ENCODE measurements at places on chromosomes 4 and X. TPM values are rescaled to one million over a fixed set of nuclear protein-coding genes. Genes with fewer than 3 reads are reported as not detected.

Gene H2AZ1
- 867 TPM for polyA plus RNA-seq

GRCh38 chrX:129750971-129751370 is 12.2 kb downstream of the XPNPEP2 start:
- no peak for DNase-seq

DNA sequence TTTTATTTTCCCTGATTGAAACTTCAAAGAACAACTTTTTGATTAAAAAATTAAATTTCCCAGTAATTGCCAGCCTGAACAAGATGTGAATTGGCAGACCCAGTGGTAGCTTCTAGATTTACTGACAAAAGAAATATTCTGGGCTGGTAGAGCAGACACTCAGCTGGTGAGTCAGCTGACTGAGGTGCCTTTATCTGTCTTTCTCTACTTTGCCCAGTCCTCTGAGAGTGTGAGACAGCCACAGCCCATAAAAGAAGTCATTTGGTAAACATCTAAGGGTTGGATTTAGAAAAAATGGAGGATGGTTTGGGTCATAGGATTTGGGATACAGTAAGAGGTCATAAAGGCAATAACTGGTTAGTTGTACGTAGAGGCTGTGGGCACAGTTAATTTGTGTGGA is 54.5 kb downstream of the CCSER1 start:
- DNase-seq, result no peak

DNA sequence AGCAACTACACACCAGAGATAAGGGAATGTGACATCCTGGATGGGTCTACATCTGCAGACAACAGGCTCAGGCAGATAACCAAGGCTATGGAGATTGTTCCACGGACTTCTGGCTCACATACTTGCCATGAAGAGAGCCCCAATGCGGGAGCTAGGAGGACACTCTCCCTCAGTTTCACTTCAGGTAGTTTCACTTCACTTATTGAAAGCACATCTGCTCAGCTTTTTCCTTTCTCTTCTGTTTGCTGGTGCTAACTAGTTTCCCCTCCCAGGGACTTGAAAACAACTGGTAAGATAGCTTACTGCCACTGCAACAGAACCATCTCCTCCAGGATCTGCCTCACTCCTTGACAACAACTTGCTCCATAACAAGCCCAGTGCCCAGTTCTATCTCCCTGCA is 1.4 kb upstream of the CT47C1 start:
- DNase-seq, result no peak

DNA sequence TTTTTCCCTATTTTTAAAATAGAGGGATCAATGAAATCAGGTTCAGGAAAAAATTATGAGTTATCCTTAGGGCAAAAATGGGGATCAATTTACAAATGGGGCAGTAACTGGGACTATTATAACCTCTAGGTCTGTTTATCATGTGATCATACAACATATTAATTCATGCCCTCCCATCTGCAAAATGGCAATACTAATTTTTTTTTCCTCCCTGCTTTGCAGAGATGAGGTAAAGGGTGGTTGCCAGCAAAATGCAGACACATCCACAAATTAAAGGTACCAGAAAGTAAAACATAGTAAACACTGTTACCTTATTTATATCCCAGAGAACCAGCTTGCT is 467 bp downstream of the HSD17B11 start:
- peak; percentile 18 for DNase-seq

Gene NHSL2
- 0.29 TPM for polyA plus RNA-seq

Measured in A549 (cell line).